ENCODE measurements at places on chromosomes 3 and 15. TPM values are rescaled to one million over a fixed set of nuclear protein-coding genes. Genes with fewer than 3 reads are reported as not detected.
A peak's percentile ranks its signal among the peaks of the same experiment; 100 is the strongest.

CTDSPL gene
- 29.4 TPM for total RNA-seq

ZKSCAN7 gene
- total RNA-seq: 9.1 TPM

LCTL gene
- not detected for total RNA-seq

RTP4 gene
- total RNA-seq: not detected

TRPM1 gene
- total RNA-seq: not detected

C3orf20 gene
- not detected for total RNA-seq

DNA sequence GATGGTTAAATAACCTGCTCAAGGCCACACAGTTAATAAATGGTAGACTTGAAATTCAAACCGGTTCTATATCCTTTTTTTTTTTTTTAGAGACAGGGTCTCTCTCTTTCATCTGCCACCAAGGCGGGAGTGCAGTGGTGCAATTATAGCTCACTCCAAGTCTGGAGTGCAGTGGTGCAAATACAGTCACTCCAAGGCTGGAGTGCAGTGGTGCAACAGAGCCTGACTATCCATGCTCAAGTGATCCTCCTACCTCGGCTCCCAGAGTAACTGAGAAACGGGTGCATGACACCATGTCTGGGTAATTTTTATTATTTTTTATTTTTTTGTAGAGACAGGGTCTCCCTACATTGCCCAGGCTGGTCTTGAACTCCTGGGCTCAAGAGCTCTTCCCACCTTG is 23.4 kb downstream of the DPP8 start:
- DNase-seq: no peak

DNA sequence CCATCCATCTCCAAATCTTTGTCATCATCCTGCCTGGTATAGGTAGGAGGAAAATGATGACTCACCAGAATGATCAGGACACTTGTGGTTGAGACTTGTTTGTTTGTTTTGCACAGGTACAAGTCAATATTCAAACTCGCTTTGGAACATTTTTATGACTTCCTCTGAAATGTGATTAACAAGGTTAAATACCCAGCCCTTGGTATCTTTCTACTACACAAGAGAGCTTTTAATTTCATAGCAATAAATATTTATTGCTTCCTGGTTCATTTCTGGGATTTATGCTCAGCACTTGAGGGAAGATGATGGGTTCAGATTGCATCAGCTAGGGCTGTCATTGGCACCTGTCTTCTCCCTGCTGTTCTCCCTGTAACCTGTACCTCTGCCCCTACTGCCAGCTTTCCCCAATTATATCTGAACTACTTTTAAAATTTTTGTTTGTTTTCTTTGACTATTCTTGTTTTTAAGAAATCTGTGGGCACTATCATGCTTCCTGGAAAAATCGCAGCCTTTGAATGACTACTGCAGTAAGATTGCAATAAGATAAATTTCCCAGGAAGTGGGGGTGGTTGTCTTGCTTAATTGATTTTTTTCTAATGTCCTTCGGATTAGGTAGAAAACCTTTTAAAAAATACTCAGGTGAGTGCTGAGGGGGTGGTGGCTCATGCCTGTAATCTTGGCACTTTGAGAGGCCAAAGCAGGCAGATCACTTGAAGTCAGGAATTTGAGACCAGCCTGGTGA is 24.3 kb upstream of the GCNT3 start:
- no peak for DNase-seq

GRCh38 chr15:57534281-57534680 is 57.4 kb upstream of the MYZAP start:
- DNase-seq: no peak

DNA sequence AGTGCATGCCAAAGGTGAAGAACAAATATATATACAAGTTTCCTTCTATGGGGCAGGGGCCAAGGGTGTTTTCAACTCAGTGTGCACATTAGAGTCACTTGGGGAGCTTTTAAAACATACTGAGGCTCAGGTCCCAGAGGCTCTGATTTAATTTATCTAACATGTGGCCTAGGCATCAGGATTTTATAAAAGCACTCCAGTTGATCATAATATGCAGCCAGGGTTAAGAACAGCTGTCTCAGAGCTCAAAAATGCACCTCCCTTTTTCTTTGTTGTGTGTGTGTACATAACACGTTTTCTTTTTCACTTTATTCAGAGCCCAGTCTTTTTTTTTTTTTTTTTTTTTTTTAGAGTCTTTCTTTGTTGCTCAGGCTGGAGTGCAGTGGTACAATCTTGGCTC is 57.9 kb upstream of the SETD2 start:
- DNase-seq: no peak

DNA sequence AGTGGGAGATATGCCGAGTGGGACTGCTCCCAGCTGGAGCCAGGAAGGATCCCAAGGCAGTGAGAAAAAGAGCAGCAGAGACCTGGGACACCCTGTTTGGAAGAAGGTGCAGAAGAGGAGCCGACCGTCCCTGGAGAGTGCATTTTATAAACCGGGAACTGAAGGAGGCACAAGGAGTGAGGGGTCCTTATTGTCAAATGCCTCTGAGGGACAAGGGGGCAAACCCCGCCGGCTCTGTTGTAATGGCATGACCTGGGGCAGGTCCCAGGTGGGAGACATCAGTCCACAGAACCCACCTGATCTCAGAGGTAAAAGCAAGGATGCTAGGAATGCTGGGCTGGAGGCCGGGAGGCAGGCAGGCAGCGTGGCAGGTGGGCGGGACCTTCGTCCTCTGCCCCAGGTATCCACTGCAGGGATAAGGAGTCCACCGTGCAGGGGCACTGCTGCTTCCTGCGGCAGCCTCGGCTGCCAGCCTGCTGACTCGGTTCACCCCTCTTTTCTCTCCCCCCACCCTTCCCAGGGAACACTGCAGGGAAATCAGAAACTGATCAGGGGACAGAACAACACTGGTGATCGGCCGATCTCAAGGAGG is 26.9 kb downstream of the ADAMTS17 start:
- no peak for DNase-seq

DNA sequence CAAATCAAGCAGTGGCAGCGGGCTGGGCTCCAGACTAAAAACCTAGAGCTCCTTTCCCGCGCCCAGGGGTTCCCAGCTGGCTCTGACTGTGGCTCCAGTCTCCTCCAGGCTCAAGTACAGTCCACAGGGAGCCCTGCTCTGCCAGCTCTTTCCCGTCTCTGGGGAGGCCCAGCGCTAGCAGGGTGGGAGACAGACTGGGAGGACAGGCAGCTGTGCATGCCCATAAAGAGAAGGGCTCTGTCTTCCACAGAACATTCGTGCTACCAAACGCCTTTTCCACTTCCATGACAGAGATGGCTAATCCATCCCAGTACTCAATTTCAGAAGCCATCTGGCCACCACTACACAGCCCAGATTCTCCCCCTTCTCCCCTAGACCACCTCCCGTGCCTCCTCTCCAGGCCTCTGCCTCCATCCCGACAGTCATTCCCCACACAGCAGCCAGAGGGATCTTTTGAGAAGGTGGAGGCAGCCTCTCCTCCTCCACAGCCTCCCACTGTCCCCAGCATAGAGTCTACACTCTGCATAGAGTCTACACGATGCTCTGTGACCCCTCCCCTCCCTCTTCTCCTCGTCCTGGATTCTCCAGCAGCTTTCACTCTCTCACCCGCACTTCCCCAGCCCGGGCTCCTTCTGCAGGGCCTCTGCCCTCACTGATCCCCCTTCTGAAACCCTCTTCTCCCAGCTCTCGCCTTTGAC is 6.8 kb upstream of the DUSP7 start:
- DNase-seq: peak; percentile 40

DNA sequence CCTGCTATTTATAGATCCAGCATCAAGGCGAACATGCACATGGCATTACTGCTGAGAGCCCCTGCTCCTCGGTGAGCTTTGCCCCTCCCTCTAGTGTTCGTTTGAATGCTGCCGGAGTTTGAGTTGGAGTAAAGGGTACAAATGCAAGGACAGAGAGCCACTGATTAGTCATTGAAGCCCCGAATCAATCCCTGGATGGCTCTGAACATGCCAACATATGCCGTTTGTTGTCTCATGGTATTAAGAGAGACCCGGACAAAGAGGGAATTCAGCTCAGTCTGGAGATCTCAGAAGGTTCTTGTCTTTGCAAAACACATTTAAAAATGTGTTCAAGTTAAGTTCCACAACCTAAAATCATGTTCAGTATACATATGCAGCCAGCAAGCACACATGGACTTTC is 789.2 kb upstream of the NR2F2 start:
- peak; percentile 17 for DNase-seq

GRCh38 chr3:11029948-11030347 is 37.4 kb downstream of the SLC6A1 start:
- DNase-seq: no peak

DNA sequence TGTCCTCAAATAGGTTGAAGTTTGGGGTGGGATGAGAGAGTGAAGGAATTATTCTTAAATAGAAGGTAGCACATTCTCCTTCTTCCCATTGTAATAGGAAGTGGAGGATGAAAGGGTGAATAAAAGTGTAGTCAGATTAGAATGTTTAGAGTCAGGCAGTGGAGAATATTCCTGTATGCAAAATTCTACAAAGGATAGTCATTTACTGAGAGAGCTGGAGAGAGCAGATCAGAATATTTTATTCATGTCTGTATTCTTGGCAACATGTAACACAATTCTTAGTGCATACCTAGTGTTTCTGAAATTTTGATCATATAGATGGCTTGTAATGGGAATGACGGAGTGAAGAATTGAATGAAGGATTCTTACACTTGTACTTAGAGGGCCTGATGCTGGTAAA is 139.1 kb downstream of the LSAMP start:
- no peak for DNase-seq

GRCh38 chr15:68934341-68934740 is 4.0 kb downstream of the SPESP1 start:
- DNase-seq: no peak

Data from tongue (tissue), 3 donors.